CD4-positive, alpha-beta T cell treated with Interleukin-15 for 4 hours (primary cell): ENCODE measurements at places on chromosomes 3 and 15.

DNA sequence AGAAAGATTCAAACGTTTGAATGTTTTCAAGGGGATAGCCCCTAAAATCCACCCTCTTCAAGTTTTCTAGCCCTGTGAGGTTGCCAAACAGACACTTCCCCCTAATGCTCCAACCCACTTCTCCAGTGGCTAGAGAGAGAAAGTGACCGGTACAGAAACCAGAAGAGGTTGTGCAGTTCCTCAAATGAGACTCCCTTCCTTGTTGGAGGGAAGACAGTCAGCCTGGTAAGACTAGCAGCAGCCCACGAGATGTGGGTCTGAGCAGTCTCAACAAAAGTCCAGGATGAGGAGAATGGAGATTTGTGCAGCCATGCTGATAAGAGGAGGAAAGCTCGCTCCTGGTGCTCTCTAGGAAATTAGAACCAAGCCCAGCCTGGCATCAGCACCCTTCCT is 222.8 kb upstream of the TPRG1 start:
- DNase-seq = no peak

DNA sequence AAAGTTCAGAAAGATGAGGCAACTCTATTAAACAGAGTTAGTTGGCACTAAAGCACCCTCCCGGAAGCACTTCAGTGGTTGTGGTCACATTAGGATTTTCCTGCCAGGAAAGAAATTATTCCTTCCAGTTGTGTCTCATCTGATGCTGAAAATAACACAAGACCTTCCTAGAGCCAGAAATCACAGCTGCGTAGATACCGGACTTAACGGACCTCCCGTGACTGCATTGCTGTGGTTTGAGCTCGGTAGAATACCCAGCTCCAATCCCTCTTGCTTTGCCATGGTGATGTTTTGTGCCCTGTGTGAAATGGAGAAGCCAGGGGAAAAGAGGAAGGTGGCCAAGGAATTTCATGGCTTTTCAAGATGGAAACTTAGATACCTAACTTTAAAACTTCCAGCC is 215.0 kb upstream of the IGF1R start:
- no peak for DNase-seq

DNA sequence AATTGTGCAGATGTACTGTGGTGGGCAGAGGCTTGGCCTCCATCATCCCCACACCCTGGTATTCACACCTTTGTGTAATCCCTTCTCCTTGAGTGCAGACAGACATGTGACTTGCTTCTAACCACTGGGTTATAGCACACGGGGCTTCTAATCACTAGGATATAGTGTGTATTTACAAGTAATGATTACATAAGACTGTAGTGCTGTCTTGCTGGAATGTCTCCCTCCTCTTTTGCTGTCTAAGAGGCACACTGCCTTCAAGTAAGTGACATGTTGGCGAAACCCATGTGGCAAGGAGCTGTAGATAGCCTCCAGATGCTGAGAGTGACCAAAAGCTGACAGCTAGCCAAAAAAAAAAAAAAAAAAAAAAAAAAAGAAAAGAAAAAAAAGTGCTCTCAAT is 542.7 kb upstream of the MDFIC2 start:
- no peak for DNase-seq

DNA sequence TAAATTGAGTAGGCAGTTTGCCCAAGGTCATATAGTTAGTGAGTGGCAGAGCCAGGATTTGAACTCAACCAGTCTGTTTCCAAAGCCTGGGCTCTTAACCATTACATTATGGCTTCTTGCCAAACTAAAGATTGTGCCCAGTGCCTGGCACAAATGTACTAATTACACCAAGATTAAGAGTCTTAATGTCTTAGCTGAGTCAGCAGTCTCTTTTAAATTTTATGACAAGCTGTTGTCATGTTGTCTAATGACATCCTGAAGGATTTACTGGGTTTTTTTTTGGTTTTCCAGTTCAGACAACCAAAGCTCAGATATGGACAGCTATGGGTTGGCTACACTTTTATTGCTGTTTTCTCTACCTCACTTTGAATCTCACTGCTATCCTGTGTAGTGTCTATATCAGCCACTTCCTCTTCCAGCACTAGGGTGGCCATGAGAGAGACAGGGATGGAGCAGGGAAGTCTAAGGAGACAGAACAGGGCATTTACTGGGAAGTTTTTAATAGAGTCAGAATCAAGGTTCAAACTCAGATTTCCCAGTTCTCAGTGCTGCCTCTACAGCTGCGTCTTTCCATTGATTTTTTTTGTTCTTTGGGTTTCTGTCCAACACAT is 10.5 kb downstream of the FBXL2 start:
- DNase-seq = no peak

DNA sequence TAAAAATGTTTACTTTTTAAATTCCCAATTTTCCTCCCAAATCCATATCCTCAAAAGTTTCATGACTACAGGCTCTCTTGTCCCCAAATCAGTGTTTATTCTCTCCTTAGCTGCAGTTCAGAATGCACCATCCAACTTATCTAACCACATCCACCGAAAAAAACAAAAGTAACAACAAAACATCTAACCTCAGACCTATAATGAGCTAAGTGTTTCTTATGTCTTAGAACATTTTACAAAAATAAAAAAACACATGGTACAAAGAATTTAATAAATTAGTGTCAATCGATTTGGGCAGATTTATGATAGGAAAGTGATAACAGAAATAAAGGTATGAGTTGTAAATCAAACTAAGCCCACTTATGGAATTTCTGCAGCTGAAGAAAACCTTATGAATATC is 13.6 kb downstream of the SATB1 start:
- DNase-seq = no peak

GRCh38 chr3:27165321-27165721 is 203.9 kb downstream of the NEK10 start:
- DNase-seq = no peak

DNA sequence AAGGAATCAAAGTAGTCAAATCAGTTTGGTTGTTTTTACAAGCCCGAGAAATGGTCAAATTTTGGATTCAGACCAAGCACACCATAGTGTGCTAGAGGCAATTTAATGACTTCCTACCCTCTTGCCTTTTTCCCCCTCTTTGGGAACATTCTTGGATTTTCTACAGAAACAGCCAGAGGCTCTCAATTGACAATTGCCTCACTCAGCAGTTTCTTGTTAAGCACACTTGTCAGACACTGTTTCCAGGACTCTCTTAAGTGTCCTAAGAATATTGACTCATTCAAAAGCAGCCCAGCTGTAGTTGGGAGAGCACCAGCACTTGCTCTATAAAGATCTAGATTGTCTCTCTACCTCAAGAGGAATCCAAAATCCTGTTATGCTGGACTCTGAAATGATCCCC is 1.5 kb upstream of the SLC35G2 start:
- DNase-seq = no peak

GRCh38 chr3:34034840-34035239 is 236.4 kb downstream of the PDCD6IP start:
- DNase-seq = no peak

DNA sequence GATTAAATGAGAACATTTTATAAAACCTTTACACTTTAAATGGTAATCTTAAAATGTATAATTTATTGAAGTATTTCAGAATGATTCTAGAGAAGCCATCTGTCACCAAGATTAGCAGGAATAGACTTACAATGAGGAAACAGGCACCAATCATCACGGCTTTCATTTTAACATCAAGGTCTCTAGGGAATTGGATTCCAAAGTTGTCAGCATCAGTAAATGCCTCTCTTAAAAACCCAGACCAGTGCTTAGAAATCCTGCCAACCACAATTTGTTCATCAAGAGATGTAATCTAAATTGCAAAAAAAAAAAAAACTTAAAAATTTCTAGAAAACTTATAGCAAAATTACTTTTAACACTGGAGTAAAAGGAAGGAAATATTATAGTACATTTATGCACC is 20.3 kb downstream of the PLSCR2 start:
- DNase-seq = no peak
